A549 treated with Mapracorat at 1 μM for 4 hours (cell line): ENCODE measurements at places on chromosomes 2 and 18. TPM values are rescaled to one million over a fixed set of nuclear protein-coding genes. Genes with fewer than 3 reads are reported as not detected.

The ICOS gene
- not detected in 5 replicates for total RNA-seq

The TLX2 gene
- total RNA-seq, result 0.19 to 0.58 TPM (median 0.33 TPM) in 5 replicates

The LOXHD1 gene
- not detected in 5 replicates for total RNA-seq

The CEP68 gene
- total RNA-seq, result 8.8 to 13.4 TPM (median 11.2 TPM) in 5 replicates

The COL6A3 gene
- total RNA-seq, result 0.11 to 0.47 TPM (median 0.30 TPM) in 5 replicates

The PSMA8 gene
- total RNA-seq, result not detected in 5 replicates
